GDM1 (cell line): ENCODE measurements at places on chromosomes 13 and 19.

- DNase-seq, result no peak
These were observed at the start of gene CFAP97D2 for GRCh38 chr13:114179087-114179658. Gene CFAP97D2 (plus strand): TSS chr13:114179257. CDS start chr13:114179331, 74 bp downstream.

DNA sequence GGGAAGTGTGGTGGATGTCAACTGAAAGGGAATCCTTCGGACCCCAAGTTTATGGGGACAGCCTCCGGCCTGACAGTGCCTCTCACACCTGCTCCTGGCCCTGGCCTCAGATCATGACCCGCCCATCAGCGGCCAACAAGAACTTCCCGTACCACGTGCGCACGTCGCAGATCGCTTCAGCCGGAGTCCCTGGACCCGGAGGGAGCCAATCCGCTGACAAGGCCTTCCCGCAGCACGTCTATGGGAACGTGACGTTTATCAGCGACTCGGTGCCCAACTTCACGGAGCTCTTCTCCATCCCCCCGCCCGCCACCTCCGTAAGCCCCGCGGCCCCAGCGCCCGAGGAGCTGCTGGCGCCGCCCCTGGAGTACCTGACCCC lies 2.0 kb upstream of the MEGF8 start:
- DNase-seq, result no peak

DNA sequence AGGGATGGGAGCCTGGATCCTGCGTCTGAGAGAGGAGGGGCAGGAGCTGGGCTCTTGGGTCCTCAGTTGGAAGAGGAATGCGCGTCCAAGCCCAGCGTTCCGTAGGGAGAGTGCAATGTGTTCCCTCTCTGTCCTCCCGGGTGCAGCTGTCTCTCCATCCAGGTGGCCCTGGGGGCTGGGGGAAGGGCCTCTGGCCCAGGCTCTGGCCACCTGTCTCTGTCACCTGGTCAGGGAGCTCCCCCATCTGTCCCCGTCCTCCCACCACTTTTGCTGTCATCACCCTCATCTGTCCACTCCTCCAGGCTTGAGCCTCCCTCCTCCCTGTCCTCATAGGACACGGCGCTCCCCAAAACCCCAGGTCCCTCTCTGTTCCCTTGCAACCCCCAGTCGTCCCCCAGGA lies 3.7 kb upstream of the SBK2 start:
- no peak for DNase-seq

DNA sequence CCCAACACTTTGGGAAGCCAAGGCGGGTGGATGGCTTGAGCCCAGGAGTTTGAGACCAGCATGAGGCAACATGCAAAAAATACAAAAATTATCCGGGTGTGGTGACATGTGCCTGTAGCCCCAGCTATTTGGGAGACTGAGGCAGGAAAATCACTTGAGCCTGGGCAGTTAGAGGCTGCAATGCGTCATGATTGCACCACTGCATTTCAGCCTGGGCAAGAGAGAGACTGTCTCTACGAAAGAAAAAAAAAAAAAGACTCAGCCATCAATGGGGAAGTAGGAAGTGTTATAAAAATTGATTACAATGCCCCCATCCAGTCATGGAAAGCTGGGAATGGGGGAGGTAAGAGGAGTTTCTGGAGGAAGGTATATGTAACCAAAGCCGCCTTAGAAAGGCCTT lies 5.4 kb downstream of the TYK2 start:
- DNase-seq, result no peak

DNA sequence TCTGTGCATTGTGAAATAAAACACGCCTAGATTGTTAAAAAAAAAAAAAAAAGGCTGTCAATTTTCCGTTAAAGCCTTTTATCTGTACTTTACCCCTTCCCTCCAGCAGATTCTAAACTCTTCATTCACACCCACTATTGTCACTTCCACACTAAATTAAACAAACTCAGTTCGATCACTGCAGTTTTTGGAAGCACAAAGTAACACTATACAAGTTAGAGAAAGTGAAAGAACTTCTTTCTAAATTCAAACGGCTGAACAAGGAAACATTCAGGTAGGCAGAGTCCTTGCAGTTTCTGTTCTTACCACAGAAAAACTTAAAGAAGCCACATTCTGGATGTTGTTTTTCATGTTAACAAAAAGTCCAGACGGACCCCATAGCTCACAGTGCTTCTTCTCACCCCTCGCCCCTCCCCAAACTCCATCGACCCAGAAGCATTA lies 27.5 kb upstream of the UBE2L5 start:
- DNase-seq, result no peak

- DNase-seq, result no peak
These were observed 34.1 kb downstream of the CSNK1G2 start for GRCh38 chr19:1975162-1975480.
